ENCODE measurements at places on chromosomes 7 and 10.

DNA sequence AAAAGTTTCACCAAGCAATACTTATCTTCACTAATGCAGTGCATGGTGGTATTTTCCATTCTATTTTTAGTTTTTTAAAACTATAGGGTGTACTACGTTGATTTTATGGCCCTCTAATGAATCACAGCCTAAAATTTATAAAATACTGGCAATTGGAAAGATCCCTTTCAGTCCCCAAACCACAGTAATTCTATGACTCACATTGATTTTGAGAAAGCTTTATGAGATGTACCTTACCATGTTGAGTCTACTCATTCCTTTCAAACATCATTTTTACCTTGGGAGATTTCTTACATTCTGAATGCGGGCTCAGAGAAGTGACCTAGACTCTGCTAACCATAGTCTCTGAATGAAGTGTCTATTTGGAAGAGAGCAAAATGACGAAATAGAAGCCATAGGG, 141.6 kb downstream of the GPR85 start:
- DNase-seq, result no peak

DNA sequence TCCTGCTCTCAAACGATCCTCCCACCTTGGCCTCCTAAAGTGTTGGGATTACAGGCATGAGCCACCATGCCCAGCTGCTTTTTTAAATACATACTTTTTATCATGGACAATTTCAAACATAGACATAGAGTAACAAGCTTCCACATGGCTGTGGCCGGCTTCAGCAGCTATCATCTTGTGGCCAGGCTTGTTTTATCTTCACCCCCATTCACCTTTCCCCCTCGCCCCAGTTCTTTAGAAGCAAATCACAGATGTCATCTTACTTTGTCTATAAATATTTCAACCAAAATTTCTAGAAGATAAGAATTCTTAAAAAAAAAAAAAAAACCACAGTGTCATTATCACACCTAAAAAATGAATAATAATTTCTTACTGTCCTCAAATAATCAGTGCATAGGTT, 5.9 kb downstream of the FOXK1 start:
- no peak for DNase-seq

DNA sequence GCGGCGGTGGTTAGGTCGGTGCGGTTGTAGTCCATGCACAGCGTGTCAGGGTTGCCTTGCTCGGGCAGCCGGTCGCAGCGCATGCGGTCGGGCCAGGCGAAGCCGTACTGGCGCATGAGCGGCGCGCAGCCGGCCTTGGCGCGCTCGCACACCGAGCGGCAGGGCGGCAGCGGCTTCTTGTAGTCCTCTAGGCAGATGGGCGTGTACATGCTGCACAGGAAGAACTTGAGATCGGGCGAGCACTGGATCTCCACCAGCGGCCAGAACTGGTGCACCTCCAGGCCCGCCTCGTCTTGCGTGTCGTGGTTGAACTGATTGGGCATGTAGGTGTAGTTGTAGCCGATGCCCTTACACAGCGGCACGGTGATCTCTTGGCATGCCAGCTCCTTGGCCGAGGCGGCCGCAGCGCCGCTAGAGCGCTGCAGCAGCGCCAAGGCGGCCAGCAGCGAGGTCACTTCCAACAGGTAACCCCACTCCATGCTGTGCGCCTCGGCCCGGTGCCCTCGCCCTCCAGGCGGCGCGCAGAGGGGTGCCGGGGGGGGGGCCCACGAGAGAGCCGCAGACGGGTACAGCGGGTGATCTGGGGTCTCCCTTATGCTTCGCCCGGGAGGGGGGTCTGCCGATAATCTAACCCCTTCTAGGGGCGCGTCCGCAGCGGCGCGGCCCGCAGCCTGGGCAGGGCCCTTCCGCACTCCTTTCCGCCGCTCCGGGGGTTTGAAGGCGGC, 983 bp downstream of the FZD8 start:
- peak; percentile 21 for DNase-seq

DNA sequence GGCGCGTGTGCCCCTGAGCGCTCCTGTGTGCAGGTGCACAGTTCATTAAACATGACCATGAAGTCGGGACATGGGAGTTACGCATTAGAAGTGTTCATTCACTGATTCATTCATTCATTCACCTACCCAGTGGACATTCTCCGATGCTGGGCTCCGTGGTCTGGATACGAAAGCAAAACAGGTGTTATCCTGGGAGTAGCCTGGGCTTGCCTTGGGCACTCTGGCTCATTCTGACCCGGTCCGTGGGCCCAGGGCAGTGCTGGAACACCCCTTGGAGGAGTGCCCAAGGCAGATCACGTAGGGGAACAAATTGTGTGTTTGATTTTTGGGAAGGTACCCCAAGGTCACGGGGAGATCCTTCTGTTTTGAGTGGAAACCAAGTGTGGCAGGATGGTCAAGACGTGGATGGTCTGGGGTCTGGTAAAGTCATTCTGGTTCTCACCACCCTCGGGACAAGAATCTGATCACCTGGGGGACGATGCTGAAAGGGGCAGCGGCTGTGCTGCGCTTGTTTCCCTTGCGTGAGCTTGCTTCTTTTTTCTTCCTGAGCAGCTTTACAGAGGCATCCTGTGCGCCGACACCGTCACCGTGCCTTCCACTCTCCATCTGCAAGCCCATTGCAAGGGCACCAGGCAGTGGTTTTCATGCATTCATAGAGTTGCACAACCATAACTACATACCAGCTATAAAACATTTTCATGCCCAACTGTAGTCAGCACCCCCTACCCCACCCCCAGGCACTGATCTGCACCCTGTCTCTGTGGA, 10.1 kb downstream of the ELFN1 start:
- DNase-seq, result no peak

DNA sequence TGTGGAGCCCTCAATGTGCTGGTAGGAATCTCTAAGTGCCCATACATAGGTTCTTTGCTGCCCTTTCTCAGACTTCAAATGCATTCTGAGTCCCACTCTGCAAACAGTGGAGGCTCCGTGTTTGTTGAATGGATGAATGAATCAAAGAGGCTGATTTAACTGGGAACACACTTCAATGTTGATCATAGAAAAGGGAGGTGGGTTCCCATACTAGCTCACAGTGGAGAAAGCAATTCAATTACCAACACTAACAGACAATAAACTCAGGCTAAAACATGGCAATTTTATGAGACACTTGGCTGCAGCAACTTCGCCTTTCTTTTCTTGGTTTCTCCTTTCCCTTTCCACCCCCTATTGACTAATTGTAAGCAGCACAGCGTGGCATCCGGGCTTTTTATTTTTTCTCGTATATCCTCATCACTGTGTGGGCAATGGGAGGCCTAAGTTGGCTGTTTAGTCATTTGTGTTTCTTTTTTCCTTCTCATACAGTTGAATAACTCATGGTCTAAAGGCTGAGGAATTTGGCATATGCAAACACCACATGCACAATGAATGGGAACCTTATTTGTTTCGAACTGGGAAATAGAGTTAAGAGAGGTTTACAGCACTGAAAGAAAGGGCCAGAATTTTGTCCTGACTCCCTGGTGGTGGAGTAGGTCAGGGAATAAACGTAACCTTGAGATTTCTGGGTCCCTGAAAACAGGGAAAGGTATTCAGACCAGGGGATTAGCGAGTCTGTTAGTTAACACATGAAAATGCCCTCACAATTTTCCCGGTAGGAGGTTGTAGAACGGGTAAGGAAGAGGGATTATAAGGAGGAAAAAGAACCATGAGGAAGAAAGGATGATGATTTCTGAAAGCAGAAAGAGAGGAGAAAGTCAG, 858.5 kb downstream of the KCNMA1 start:
- DNase-seq, result no peak

DNA sequence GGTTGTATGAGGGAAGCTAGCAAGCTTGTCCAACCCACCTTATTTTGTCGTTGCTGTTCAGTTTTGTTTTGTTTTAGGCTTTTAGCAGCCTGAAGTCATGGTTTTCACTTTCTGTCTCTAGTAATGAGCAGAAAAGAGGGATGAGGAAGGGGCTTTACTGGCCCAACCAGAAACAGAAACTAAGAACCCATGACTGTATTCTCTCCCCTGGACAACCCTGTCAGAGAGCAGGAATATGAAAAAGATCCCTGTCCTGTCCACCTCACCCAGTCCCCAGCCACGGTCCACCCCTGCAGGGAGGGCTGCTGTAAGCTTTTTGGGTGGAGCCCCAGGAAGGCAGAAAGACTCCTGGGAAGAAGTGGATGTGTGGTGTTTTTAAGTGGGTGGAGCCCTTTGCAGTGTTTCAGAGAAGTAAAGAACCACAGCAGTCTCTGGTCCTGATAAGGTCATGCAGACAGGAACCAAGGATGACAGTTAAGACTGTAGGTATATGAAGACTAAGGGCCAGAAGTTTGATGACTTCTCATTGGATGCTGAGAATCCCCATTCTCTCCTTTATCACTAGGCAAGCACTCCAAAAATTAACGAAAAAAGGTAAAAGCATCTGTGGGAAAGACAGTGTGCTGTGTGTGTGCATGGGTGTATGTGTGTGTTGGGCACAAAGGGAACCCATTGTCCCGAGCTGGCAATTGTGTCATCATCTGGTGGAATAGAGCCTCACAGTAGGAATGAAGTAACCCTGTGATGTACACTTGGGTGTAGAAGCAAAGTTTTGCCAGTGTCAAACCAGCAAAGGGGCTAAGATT, 13.8 kb downstream of the MRPL32 start:
- DNase-seq, result no peak

- no peak for DNase-seq
These were observed 91.4 kb upstream of the CYP26C1 start for GRCh38 chr10:92969151-92969550.

DNA sequence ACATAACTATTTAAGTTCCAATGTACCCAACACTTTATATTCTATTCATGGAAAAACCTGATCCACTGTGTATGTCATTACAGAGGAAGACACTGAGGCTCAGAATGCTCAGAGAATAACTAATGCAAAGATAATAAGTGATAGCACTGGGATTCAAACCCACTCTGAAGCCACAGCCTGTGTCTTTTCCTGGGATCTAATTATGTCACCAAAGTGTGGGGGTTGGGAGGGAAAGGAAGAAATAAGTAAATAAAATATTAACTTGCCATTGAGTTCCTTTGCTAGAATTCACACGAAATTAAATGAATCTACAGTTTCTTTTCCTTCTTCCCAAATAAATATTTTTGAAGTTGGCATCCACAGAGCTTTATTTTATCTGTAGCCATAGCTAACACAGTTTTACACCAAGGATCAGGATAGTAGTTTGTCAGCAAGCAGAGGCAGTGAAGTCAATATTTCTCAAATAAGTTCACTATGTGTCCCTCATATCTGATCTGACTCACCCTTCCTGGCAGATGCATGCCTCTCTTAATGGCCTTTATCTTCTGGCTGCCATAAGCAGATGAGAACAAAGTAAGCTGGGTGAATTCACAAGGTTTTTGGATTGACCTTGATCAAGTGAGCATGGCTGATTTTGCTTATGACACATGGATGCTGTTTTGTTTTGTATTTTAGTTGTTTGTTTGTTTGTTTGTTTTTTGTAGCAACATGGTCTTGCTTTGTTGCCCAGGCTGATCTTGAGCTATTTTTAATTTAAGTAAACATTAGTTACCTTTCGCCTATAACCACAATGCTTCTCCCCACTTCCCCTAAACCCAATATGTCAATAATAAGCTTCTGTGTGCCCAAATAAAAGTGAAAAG, 6.3 kb downstream of the RAPGEF5 start:
- DNase-seq, result no peak

DNA sequence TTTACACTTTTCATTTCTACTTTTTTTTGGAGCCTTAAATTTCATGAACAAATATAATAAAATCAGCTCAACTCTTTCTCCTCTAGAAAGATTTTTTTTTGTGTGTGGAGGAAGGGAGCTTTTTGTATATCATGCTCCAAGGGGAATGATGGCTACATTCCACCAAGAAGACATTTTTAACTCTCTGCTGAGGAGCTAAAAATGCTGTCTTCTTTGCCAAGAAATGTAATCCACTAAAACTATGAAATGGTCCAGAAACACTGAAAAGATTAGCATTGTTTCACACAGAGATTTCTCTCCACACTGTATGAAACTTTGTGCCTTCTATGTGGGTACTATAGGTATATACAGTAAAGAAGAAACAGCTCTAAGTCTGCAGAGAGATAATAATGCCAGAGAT, 74.1 kb upstream of the ANK3 start:
- no peak for DNase-seq

GRCh38 chr7:150431839-150432658, 18.4 kb upstream of the GIMAP8 start:
- DNase-seq, result no peak

DNA sequence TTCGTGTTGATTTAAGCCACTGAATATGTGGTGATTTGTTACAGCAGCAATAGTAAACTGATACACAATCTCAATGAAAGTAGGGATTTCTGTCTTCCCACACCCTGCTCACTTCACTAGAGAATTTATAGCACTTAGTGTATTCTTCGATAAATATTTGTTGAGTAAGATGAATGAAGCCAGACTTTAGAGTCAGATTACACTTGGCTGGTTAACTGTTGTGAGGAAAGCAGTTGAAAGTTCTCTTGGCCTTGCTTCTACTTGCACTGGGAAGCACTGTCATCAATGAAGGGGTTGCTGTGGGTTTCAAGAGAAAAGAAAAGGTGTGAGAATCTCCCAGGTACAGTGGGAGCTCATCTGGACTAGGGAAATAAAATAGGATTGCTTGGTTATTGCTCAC, 82.1 kb upstream of the IGFBP3 start:
- no peak for DNase-seq

- no peak for DNase-seq
These were observed 1133.4 kb downstream of the XPNPEP1 start for GRCh38 chr10:108789919-108790318.

DNA sequence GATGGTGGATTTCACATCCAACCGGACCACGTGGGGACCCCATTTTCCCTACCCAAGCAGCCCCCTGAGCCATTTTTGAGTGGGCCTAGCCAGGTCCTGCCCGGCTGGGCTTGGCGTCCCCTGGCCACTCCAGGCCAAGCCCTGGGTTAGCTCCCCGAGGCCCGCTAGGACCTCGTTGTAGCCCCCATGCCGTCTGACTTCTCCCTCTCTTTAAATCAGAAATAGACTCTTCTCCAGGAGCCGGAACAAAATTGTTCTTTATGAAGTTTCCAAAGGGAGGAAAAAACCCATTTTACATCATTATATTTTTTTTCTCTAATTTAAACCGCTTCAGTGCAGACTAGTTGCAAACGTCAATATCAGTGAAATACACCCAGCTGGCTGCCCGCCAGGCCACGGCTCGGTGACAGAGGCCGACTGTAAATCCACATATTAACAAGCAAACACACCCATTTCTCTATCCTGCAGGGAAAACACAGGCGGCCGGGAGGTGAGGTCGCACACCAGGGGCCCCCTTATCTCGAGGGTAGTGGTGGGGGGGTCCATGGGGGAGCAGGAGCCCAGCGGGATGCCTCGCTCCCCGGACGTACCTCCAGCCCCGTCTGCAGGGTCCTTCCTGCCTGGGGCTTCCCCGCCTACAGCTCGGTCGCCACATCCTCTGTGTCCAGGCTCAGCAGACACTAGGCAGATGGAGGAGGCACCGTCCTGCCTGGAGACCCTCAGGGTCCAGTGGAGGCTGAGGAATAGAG, 72.7 kb downstream of the ELFN1 start:
- no peak for DNase-seq

All from activated CD8-positive, alpha-beta memory T cell treated with anti-CD3 and anti-CD28 coated beads, Interleukin-2, amount 50 U/mL, for 4 hours (primary cell).